Activated B cell treated with CpG ODN at 0.5 μM for 24 hours (primary cell): ENCODE measurements at places on chromosomes 12 and 14. TPM values are rescaled to one million over a fixed set of nuclear protein-coding genes. Genes with fewer than 3 reads are reported as not detected.
A peak's percentile ranks its signal among the peaks of the same experiment; 100 is the strongest.

DNA sequence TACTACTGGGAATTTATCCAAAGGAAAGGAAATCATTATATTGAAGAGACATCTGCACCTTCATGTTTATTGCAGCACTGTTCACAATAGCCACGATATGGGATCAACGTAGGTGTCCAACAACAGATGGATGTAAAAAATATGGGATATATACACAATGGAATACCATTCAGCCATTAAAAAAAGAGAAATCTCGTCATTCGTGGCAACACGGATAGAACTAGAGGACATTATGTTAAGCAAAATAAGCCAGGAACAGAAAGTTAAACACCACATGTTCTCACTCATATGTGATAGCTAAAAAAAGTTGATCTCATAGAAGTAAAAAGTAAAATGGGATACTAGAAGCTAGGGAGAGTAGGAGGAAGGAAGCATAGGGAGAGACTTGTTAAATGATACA is 82.9 kb upstream of the CLMN start:
- peaks cover 2% of the 10 kb centered on the region for H3K4me1 ChIP-seq
- no peak overlapping the region for H3K27ac ChIP-seq
- DNase-seq: no peak
- H3K36me3 ChIP-seq: peaks cover 3% of the 10 kb centered on the region
- H3K4me3 ChIP-seq: no peak overlapping the region

Gene CACNB3
- 1.9 and 2.1 TPM in 2 replicates for total RNA-seq

Gene PKP2
- not detected in 2 replicates for total RNA-seq

GRCh38 chr12:69337311-69338090 is 10.7 kb upstream of the LYZ start:
- H3K4me3 ChIP-seq: no peak overlapping the region
- H3K36me3 ChIP-seq: no peaks in the 10 kb centered on the region
- H3K27ac ChIP-seq: peak overlapping the region; percentile 77
- no peak for DNase-seq

Gene EML1
- total RNA-seq: not detected in 2 replicates

DNA sequence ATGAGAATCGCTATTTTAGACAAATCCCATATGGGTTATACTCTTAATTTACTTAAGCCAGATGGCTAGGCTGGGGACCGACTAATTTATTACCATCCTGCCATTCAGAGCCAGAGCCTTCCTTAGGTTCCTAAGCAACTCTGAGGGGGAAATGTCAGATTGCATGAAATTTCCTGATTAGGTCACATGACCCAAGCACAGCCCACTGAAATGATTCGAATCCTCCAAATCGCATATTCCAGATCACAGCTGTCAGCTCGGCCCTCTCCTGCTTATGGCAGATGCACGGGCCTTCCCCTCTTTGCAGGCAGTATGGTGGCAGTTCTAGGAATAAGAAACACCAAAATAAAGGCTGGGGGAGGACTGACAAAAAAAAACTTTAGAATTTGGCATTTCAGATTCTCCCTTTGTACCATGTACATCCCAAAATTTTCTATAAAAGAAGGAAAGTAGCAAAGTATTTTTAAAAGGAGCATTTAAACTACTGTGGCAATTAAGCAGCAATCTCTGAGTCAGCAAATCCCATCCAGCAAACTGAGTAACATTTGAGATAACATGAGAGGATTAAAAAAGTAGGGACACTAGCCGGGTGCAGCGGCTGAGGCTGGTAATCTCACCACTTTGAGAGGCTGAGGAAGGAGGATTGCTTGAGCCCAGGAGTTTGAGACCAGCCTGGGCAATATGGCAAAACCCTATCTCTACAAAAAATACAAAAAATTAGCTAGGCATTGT is 30.5 kb upstream of the NUDT4 start:
- H3K4me3 ChIP-seq: no peak overlapping the region
- H3K4me1 ChIP-seq: no peaks in the 10 kb centered on the region
- no peak for DNase-seq
- H3K27ac ChIP-seq: no peak overlapping the region
- no peaks in the 10 kb centered on the region for H3K36me3 ChIP-seq
- H3K27me3 ChIP-seq: peaks cover 3% of the 10 kb centered on the region

- H3K27ac ChIP-seq: peak overlapping the region; percentile 46
- peaks cover 48% of the 10 kb centered on the region for H3K4me1 ChIP-seq
- peaks cover 72% of the 10 kb centered on the region for H3K36me3 ChIP-seq
- no peak for DNase-seq
- peak overlapping the region; percentile 97 for H3K4me3 ChIP-seq
Measured at GRCh38 chr14:24147761-24148428, 597 bp downstream of the RNF31 start.

GRCh38 chr14:26448181-26448855 is 149.5 kb downstream of the NOVA1 start:
- H3K4me3 ChIP-seq: no peak overlapping the region
- no peaks in the 10 kb centered on the region for H3K36me3 ChIP-seq
- H3K27ac ChIP-seq: no peak overlapping the region
- no peak for DNase-seq

GRCh38 chr12:67320614-67321295 is 51.6 kb downstream of the CAND1 start:
- no peak for DNase-seq
- H3K27ac ChIP-seq: peak overlapping the region; percentile 38
- H3K27me3 ChIP-seq: no peaks in the 10 kb centered on the region
- H3K4me1 ChIP-seq: peaks cover 16% of the 10 kb centered on the region
- no peak overlapping the region for H3K4me3 ChIP-seq

- H3K36me3 ChIP-seq: no peaks in the 10 kb centered on the region
- peaks cover 16% of the 10 kb centered on the region for H3K27me3 ChIP-seq
- no peak overlapping the region for H3K4me3 ChIP-seq
- no peak overlapping the region for H3K27ac ChIP-seq
- DNase-seq: no peak
- no peaks in the 10 kb centered on the region for H3K4me1 ChIP-seq
Measured at GRCh38 chr12:53844994-53845844, 93.4 kb upstream of the HOXC13 start.

- H3K4me1 ChIP-seq: peaks cover 14% of the 10 kb centered on the region
- no peak for DNase-seq
- no peak overlapping the region for H3K4me3 ChIP-seq
- peaks cover 26% of the 10 kb centered on the region for H3K36me3 ChIP-seq
Measured at GRCh38 chr14:90903101-90903500, 86.9 kb upstream of the TTC7B start.

- H3K27ac ChIP-seq: peak overlapping the region; percentile 97
- peak overlapping the region; percentile 95 for H3K4me3 ChIP-seq
- peaks cover 48% of the 10 kb centered on the region for H3K4me1 ChIP-seq
- H3K36me3 ChIP-seq: peaks cover 38% of the 10 kb centered on the region
- H3K27me3 ChIP-seq: no peaks in the 10 kb centered on the region
Measured at GRCh38 chr14:34872822-34873588, 2.2 kb downstream of the BAZ1A start.

Gene PRKAG1
- total RNA-seq: 55.3 and 70.5 TPM in 2 replicates

Gene LTBP2
- total RNA-seq: 0.07 and 0.11 TPM in 2 replicates

DNA sequence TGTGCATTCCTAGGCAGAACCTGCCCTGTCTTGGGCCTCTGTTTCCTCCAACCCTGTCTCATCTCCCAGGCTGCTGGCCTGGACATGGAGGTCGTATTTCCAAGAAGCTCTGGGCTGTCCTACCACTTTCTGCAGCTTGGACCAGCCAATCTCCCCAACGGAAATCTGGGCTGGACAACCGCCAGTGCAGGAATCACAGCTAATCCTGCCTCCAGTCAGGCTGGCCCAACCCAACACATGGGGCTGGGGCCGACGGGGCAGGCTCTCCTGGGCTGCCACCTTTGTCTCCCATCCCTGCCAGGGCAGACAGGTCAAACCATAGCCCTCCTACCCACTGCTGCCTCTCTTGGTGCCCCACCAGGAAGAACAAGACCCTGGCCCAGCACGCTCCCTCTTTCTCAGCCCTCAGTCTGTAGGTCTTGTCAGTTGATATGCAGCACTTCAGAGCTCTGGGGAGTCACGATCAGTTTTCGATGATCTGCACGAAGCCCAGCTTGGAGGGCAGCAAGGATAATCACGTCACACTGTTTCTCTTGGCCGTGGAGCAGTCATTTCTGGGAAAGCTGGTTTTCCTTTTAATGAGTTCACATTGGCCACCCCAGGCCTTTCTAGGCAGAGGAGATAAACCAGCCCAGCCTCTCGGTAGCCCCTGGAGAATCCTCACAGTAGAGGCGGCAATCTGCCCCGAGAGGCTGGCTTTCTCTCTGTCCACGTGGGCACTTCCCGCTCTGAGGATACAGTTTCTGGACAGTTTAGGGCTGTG is 195.2 kb upstream of the PRMT8 start:
- no peak overlapping the region for H3K27ac ChIP-seq
- H3K4me3 ChIP-seq: no peak overlapping the region
- peaks cover 11% of the 10 kb centered on the region for H3K4me1 ChIP-seq

GRCh38 chr12:129911428-129912049 is 7.7 kb upstream of the TMEM132D start:
- no peak for DNase-seq
- no peak overlapping the region for H3K27ac ChIP-seq
- H3K4me3 ChIP-seq: no peak overlapping the region
- peaks cover 6% of the 10 kb centered on the region for H3K27me3 ChIP-seq

DNA sequence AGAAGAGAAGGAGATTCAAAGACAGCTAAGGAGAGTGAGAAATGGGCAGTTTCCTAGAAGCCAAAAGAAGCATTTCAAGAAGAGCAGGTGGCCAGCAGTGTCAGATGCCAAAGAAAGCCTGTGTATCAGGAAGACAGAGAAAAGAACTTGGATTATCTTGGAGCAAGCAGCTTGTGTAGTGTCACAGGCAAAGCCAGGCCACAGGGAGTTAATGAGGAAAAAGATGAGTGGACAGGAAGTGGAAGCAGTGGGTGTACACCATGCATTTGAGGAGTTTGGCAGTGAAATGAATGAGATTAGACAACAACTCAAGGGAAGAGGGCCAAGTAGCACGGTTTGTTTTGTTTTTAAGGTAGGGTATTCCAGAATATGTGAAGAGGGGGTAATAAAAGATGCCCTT is 5.6 kb upstream of the MYH7 start:
- no peak overlapping the region for H3K4me3 ChIP-seq
- no peak for DNase-seq
- no peak overlapping the region for H3K27ac ChIP-seq
- no peaks in the 10 kb centered on the region for H3K36me3 ChIP-seq
- H3K4me1 ChIP-seq: no peaks in the 10 kb centered on the region
- peaks cover 16% of the 10 kb centered on the region for H3K27me3 ChIP-seq

- H3K27me3 ChIP-seq: no peaks in the 10 kb centered on the region
- H3K4me3 ChIP-seq: no peak overlapping the region
- no peak for DNase-seq
Measured at GRCh38 chr14:82872494-82872893, 1338.8 kb upstream of the SEL1L start.

- peaks cover 44% of the 10 kb centered on the region for H3K27me3 ChIP-seq
- no peak for DNase-seq
- H3K36me3 ChIP-seq: no peaks in the 10 kb centered on the region
- H3K4me3 ChIP-seq: no peak within 1 kb of the TSS
Measured at GRCh38 chr12:21940549-21941505, at the start of gene ABCC9. Gene ABCC9, minus strand, starts transcription at chr12:21941426. Its CDS starts 4,752 bp downstream, at chr12:21936674.

Gene RFX4
- not detected in 2 replicates for total RNA-seq

Gene IRF2BPL
- total RNA-seq: 14.0 and 14.5 TPM in 2 replicates

Gene CFAP54
- total RNA-seq: 0.44 and 0.64 TPM in 2 replicates

GRCh38 chr12:58888131-58888783 is 32.0 kb downstream of the LRIG3 start:
- no peak overlapping the region for H3K27ac ChIP-seq
- no peaks in the 10 kb centered on the region for H3K27me3 ChIP-seq
- DNase-seq: no peak
- H3K4me3 ChIP-seq: no peak overlapping the region

DNA sequence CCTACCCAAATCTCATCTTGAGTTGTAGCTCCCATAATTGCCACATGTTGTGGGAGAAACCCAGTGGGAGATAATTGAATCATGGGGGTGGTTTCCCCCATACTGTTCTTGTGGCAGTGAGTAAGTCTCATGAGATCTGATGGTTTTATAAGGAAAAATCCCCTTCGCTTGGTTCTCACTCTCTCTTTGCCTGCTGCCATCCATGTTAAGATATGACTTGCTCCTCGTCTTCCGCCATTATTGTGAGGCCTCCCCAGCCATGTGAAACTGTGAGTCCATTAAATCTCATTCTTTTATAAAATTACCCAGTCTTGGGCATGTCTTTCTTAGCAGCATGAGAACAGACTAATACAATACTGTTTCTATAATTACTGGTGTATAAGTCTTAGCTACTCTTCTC is 6.5 kb upstream of the BCAT1 start:
- peaks cover 54% of the 10 kb centered on the region for H3K4me1 ChIP-seq
- H3K4me3 ChIP-seq: peak overlapping the region; percentile 1
- DNase-seq: no peak

DNA sequence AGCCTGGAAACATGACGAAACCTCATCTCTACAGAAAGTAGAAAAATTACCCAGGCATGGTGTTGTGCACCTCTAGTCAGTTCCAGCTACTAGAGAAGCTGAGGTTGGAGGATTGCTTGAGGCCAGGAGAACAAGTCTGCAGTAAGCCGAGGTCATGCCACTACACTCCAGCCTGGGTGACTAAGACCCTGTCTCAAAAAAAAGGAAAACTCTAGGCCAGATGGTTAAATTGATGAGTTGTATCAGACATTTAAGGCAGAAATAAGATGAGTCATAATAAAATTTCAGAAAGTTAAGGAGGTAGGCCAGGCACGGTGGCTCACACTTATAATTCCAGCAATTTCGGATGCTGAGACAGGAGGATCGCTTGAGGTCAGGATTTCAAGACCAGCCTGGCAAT is 10.7 kb downstream of the EIF2S1 start:
- no peak overlapping the region for H3K27ac ChIP-seq
- peaks cover 4% of the 10 kb centered on the region for H3K4me1 ChIP-seq
- no peaks in the 10 kb centered on the region for H3K27me3 ChIP-seq
- H3K36me3 ChIP-seq: peaks cover 83% of the 10 kb centered on the region
- DNase-seq: no peak
- H3K4me3 ChIP-seq: no peak overlapping the region

- H3K27me3 ChIP-seq: no peaks in the 10 kb centered on the region
- H3K4me1 ChIP-seq: peaks cover 51% of the 10 kb centered on the region
- H3K4me3 ChIP-seq: peak overlapping the region; percentile 96
- H3K27ac ChIP-seq: peak overlapping the region; percentile 83
Measured at GRCh38 chr12:8697120-8697475, 693 bp upstream of the RIMKLB start.

GRCh38 chr14:22651586-22651985 is 7.4 kb upstream of the OR6J1 start:
- no peak for DNase-seq
- H3K36me3 ChIP-seq: no peaks in the 10 kb centered on the region

DNA sequence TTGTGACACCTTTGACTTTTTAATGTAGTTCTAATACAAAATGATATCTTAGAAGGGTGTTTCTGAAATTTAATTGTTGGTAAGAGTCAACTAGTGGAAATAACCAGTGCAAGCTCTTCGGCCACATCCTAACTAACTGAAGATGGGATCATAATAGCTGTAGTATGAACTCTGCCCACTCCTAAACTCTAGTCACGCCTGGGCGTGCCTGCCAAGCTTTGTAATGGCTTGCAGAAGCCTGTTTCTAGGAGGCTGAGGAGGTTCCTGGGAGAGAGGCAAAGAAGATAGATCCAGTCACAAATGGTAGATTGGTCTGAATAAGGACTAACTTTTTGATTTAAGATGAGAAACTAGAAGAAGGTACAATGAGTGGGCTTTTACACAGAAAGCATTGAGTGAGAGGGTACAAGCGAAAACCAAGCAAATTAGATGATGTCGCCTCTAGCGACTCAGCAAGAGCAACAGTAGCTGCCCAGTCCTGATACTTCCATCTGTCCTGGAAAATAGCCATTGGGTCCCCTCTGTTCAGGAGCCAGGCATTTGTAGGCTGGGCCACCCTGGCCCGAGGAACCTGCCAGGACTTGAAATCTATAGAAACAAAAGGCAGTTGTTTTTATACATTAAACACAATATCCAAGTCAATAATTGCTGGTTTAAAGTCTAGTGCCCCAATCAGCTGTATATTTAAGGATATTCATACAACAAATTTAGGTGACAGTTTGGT is 148.8 kb downstream of the SLC38A4 start:
- no peak overlapping the region for H3K27ac ChIP-seq
- DNase-seq: no peak
- no peaks in the 10 kb centered on the region for H3K36me3 ChIP-seq
- no peaks in the 10 kb centered on the region for H3K4me1 ChIP-seq
